ENCODE measurements at places on chromosomes 7 and 10.

GRCh38 chr10:78763651-78764395 is 304.9 kb upstream of the ZMIZ1 start:
- no peak for DNase-seq

GRCh38 chr7:2585446-2585845 is 26.7 kb downstream of the IQCE start:
- no peak for DNase-seq

GRCh38 chr7:159067576-159068487 is 76.8 kb downstream of the VIPR2 start:
- no peak for DNase-seq

GRCh38 chr10:82267960-82268359 is 393.0 kb downstream of the NRG3 start:
- peak; percentile 3 for DNase-seq

DNA sequence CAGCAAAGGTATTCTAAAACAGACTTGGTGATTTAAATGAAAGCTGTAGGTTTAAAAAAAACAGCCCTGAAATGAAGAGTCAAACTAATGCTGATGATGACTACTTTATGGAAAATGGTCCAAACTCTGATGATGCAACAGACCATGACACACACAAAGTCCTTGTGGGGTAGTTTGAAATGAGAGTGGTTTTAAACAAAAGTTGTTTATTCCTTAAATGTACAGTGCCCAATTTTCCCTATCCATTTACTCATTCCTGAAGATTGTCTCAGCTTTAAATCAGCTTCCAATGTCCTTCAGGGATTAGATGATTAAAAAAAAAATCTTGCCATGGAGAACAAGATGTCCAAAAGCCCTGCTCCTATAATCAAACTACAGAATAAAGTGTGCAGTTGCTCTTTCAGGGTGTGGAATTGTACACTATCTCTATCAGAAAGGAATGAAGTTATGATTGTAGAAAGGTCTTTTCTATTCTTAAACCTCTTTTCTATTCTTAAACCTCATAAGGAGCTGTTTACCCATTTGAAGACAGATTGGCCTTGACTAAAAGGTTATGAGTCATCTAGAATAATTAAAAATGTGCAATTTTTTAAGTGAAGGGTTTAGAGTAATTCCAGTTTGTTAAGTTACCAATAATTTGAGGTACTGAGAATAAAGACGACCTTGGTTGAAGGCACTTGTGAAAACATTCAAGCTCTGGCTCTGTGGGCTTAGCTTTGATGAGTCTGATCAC is 70.2 kb upstream of the ITGA8 start:
- DNase-seq = no peak

- DNase-seq = peak; percentile 52
These were observed 416.3 kb upstream of the COBL start for GRCh38 chr7:51732951-51733350.

GRCh38 chr7:5589819-5590595 is 166.4 kb upstream of the TNRC18 start:
- DNase-seq = no peak

GRCh38 chr7:45292481-45292880 is 134.9 kb downstream of the RAMP3 start:
- DNase-seq = no peak

GRCh38 chr7:151515276-151515565 is 4.5 kb downstream of the RHEB start:
- DNase-seq = no peak

DNA sequence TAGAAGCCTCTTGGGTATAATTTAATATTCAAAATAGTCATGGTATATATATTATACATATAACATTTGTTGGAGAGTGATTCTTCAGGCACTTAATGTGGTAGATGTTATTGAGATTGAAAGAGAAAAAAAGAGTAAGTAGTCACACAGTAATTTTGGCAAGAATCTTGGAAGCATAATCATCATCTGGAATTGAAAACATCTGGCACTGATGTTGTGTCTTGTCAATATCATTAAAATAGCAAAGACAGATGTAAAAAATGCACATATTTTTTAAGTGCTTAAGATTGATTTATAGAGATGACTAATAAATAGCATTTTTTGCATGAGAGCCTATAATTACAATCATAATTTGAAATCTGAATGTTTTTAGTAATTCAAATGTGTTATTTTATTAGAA is 9.5 kb downstream of the SEMA3D start:
- no peak for DNase-seq

DNA sequence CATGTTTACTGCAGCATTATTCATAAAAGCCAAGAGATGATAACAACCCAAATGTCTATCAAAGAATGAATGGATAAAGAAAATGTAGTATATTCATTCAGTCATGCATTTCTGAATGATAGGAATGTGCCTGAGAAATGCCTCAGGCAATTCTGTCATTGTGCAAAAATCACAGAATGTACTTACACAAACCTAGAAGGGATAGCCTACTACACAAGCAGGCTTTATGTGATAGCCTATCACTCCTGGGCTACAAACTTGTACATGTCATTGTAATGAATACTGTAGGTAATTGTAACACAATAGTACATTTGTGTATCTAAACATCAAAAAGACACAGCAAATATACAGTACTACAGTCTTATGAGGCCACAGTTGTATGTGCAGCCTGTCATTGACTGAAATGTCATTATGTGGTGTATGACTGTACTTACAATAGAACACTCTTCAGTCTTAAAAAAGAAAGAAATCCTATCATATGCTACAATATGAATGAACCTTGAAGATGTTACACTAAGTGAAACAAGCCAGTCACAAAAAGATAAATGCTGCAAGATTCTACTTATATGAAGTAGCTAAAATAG is 141.8 kb upstream of the GPR22 start:
- no peak for DNase-seq
